ENCODE measurements at places on chromosomes 1 and 21.

GRCh38 chr1:232682248-232682647, 52.3 kb upstream of the SIPA1L2 start:
- DNase-seq: no peak

DNA sequence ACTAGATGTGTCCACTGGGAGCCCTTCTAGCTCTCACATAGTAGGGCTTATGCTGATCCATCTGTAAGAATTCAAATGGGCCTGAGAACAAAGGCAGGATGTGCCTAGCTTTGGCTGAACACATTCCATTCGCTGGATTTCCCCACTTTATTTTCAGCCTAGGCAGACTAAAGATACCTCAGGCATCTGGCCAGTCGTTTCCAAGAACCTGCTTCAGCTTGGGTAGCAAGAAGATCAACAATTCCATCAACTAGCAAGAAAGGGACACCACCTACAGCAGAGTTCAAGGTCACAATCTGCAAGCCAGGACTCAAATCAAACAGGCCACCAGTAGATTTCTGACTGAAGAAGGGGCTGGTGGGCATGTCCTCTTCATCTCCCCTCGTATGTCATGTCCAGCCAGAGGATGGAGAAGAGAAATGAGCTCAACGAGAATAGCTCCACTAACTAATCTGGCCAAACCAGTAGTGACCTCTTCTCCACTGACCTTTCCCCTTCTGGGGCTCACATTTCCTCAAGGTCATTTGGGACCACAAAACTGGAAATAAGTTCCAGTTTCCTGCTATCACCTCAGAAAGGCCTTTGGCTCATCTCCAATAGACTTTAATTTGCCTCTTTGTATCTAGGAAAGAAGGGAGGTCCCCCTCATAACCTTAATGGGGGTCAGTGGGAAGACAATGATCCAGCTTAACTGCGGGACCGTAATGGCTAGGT, 14.2 kb downstream of the TXNIP start:
- DNase-seq: no peak

GRCh38 chr1:90761781-90762589, 44.9 kb upstream of the BARHL2 start:
- no peak for DNase-seq

- DNase-seq: no peak
Measured at GRCh38 chr1:212315907-212316306, 30.7 kb downstream of the PPP2R5A start.

- DNase-seq: no peak
Measured at GRCh38 chr1:86503406-86504136, 34.8 kb downstream of the CLCA1 start.

DNA sequence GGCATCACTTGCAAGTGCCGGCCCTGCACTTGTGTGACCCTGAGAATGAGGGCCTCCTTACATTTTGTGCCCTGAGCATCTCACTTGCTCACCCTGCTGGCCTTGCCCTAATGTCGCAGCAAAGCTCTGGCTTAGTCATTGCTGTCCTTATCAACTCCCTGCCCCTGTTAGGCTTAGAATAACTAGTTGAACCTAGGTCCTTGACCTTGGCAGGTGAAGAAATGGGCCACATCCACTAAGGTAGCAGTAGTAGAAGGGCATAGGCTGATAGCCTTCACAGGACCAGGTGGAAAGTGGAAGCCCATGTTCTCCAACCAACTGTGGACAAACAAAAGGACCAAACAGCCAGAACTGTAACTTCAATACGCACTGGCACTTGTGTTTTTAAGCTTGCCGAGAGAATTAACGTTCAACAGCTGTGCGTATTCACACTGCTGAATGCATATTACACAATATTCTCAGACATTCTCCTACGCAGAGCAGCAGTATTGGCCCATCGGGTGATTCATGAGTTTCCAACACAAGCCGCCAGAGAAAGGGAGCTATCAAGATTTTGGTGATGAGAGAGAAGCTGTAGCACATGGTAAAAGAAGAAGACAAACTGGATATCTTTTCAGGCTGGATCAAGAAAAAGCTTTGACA, 27.7 kb upstream of the PTGFRN start:
- DNase-seq: peak; percentile 83

DNA sequence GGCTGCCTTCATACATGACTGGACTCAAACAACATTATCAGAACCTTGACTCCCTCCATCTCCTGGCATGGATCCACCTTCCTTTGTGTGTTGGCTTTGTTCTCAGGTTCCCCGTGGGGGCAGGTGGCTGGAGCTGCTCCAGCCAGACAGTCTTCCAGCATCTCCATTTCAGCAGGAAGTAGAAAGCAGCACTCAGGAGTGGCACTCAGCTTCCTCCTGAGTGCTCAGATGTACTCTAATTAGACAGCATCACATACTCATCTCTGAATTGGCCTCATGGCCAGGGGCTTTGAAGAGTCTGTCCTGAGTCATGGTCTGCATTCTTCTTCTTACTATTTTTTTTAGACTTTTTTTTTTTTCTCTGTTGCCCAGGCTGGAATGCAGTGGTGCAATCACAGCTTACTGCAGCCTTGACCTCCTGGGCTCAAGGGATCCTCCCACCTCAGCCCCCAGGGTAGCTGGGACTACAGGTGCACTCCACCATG, 27.9 kb downstream of the OVAAL start:
- DNase-seq: no peak

- no peak for DNase-seq
Measured at GRCh38 chr1:213840575-213840974, 147.2 kb upstream of the PROX1 start.

- no peak for DNase-seq
Measured at GRCh38 chr1:158071138-158071537, 77.7 kb downstream of the KIRREL1 start.

DNA sequence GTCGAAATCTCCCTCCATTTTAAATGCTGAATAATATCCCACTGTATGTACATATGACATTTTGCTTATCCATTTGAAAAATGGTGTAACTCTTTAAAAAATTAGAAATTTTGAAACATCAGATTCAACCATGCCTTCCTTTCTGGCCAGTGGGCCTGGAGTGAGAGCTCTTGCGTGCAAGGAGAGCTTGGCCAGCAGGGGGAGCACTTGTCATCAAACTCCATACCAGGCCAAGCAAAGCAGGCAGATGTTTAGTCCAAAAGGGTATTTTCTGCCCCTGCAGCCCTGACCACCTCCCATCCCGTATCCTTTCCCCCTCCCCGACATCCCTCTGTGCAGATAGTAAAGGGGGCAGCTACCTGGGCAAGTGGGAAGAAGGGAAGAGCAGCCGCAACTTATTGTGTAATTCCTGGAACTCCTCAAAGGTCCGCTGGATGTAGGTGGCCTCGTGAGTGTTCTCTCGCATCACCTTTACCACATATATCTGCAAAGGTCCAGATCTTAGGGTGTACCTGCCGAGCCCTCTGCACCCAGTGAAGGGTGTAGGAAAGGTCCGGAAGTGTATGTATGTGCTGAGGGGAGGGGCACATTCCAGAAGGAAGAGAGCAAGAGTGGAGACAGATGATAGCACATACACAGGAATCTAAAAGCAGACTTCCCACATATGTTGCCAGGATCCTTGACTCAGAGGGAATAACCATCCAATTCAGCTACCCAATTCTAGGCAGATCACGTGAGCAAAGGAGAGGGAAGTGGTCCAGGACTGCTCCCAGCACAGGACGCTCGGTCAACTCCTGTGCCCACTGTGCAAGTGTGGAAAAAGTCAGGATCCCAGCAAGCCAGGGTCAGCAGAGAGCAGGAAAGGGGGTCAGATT, 19.9 kb upstream of the PPP1R15B start:
- peak; percentile 75 for DNase-seq

GRCh38 chr21:38171723-38172344, 85.0 kb upstream of the KCNJ15 start:
- no peak for DNase-seq

- DNase-seq: no peak
Measured at GRCh38 chr1:28127617-28128257, 39.3 kb upstream of the EYA3 start.

DNA sequence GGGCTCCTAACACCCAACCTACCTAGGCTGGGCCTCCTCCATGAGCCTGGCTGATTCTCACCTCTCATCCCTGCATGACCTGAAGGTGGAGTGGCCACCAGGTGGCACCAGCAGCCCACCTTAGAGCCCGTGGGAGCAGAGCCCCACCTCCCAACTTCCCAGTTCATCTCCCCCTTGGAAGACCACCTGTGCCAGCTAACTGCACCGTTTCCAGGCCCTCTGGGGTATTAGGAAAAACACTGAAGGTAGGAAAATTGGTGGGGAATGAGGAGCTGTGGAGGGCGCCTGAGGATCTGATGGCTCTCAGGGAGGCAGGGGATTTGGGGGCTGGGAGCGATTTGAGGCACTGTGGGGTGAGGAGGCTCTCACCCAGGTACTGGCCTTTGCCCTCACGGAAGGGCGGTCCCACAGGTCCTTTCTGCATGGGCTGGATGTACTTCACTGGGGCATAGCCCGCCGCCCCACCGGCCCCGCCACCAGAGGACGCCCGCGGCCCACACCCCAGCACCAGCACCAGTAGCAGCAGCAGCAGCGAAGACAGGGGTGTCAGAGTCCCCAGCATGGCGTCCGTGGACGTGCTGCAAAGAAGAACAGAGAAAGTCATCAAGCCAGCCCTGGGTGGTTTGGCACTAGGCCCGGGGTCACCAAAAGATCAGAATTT, 11.1 kb downstream of the ADPRS start:
- DNase-seq: peak; percentile 49

GRCh38 chr1:83790446-83790845, 208.5 kb downstream of the TTLL7 start:
- no peak for DNase-seq

GRCh38 chr1:160211046-160211790, 6.0 kb downstream of the PEA15 start:
- no peak for DNase-seq

DNA sequence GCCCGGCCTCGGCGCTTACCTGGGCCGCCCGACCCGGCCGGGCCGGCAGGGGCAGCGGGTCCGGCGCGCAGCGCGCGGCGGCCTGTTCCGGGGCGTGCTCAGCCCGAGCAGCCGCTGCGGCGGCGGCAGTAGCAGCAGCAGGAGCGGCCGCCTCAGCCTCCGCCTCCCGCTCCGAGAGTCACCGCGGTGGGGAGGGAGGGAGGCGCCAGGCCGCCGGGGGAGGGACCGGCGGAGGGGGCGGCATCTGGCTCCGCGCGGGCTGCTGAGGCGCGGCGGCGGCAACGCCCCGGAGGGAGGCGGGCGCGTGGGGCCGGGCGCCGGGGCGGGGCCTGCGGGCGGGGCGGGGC, at the start of gene CTNNBIP1:
CTNNBIP1 (minus strand) TSS at position 194 of the 347 bp plus-strand sequence. CDS start 38,205 bp downstream, outside the sequence.
- no peak for DNase-seq

DNA sequence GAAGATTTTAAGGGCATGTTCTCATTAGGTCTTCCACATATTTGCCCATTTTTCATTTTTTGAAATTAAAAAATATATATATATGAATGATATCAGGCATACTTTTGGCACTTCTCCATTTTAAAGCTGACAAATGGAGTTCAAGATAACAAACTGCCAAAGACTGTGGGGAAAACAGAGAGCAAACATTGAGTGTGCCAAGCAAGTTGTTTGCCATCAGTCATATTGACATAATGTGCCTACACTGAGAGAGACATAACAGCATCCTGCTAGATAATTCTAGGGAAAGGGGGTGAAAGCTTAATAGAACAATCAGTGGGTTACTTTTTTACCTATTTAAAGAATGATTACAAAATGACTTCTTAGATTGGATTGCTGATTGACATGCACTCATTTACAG, 529.4 kb upstream of the CXADR start:
- DNase-seq: no peak

GRCh38 chr1:156816561-156817328, at the start of gene SH2D2A:
Gene SH2D2A (minus strand): TSS chr1:156816848. CDS start chr1:156816708, 140 bp downstream.
- no peak for DNase-seq

DNA sequence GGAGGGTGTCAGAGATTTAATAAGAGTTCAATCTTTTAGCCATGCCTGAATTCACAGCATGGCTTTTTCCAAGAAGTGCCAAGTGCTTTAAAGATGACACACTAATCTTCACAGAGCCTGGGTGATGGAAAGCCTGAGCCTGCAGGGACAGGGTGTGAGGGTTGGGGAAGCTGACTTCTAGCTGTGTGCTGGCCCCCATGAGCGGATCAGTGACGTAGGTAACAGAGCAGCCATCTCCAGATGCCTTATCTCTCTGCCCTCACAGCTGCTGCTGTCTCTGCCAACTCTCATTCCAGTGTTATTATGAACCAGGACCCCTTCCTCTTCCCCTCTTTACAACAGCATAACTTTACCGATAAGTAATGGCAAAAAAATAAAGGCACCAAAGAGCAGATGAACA, 30.6 kb downstream of the FAM78B start:
- DNase-seq: no peak

GRCh38 chr1:46070164-46070814, 62.1 kb downstream of the PIK3R3 start:
- DNase-seq: no peak

GRCh38 chr1:99525331-99525730, 120.6 kb upstream of the PALMD start:
- DNase-seq: no peak

DNA sequence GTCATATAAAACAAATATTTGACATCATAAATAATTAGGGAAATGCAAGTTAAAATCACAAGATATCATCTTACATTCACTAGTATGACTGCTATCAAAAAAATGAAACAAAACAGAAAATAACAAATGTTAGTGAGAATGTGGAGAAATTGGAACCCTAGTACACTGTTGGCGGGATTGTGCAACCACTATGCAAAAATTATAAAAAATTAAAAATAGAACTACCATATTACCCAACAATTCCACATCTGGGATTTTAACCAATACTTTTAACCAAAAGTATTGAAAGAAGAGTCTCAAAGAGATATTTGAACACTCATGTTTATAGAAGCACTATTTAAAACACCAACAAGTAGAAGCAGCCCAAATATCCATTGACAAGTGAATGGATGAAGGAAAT, 797.2 kb upstream of the ADAMTS5 start:
- no peak for DNase-seq

GRCh38 chr1:155892796-155893195, 18.4 kb downstream of the RIT1 start:
- peak; percentile 69 for DNase-seq

- no peak for DNase-seq
Measured at GRCh38 chr1:224081604-224082003, 32.3 kb upstream of the FBXO28 start.

GRCh38 chr1:153432874-153433681, 16.8 kb downstream of the S100A7A start:
- no peak for DNase-seq

- no peak for DNase-seq
Measured at GRCh38 chr1:151837197-151837596, 2.4 kb downstream of the C2CD4D start.

DNA sequence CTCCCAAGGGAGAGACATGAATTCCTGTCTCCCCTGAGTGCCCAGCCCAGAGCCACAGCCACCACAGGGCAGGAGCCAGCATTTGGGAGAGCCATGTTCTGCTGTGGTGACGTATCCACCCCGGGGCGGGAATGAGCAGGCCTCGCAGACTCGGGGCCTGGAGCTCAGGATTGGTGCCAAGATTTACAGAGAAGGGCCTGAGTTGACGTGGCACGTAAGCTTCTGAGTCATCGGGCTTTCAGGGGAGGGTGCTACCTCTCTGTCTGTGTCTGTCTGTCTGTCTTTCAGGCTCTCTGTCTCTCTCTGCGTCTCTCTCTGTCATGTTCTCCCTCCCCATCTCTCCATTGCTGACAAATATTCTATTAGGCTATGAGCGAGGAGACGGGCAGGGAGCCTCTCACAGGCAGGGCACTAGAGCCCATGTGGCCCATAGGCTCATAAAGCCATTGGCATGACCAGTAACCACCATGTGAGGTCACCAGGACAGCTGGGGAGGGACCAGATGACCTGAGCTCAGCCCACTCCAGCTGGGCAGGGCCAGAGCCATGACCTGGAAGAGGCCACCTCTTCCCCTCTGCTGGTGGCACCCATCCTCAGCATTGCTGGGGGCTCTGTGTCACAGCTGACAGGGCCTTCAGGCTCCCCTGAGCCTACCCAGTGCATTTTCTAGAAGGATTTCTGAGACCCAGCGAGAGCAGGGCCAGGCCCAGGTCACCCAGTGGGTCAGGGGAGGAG, 300.0 kb upstream of the VAMP3 start:
- DNase-seq: peak; percentile 94
